Hepatocyte (in vitro differentiated cells): ENCODE measurements at places on chromosomes 4 and X. TPM values are rescaled to one million over a fixed set of nuclear protein-coding genes. Genes with fewer than 3 reads are reported as not detected.

SMIM43 gene
- 0.08 TPM in 1 of 2 replicates, not detected in the other for total RNA-seq

ASB12 gene
- total RNA-seq, result 0.68 TPM in 1 of 2 replicates, not detected in the other

ZCCHC12 gene
- 0.16 and 0.17 TPM in 2 replicates for total RNA-seq

GLOD5 gene
- total RNA-seq, result 2.4 TPM in 1 of 2 replicates, not detected in the other

NPY1R gene
- 5.7 and 9.0 TPM in 2 replicates for total RNA-seq

GPC4 gene
- 9.2 and 11.8 TPM in 2 replicates for total RNA-seq

CCKAR gene
- total RNA-seq, result 0.77 TPM in 1 of 2 replicates, not detected in the other

P2RY8 gene
- 0.07 TPM in 1 of 2 replicates, not detected in the other for total RNA-seq

- peak; percentile 92 for DNase-seq
Measured at GRCh38 chrX:71254092-71254963, at the start of gene ZMYM3. ZMYM3 (minus strand) TSS chrX:71254140; CDS start chrX:71253255, 885 bp downstream.

DNA sequence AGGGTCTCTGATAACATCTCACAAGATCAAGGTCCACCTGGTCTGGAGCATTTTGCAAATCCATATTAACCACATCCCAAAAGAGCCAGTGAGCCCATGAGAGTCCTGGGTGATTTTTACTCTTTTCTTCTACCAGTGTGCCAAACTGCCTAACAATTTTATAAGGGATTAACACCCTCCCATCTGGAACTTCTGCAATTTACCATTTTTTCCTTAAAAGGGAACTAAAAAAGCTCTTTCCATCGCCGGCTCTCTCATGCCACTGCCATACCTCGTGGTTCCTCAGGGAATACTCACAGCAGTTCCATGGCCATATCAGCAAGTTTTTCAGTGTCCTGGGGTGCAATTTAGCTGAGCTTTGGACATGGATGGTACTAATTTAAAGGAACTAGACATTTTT lies 55.7 kb downstream of the SEPSECS start:
- DNase-seq, result no peak

GRCh38 chrX:13028871-13029636 lies 15.4 kb downstream of the FAM9C start:
- peak; percentile 57 for DNase-seq

DNA sequence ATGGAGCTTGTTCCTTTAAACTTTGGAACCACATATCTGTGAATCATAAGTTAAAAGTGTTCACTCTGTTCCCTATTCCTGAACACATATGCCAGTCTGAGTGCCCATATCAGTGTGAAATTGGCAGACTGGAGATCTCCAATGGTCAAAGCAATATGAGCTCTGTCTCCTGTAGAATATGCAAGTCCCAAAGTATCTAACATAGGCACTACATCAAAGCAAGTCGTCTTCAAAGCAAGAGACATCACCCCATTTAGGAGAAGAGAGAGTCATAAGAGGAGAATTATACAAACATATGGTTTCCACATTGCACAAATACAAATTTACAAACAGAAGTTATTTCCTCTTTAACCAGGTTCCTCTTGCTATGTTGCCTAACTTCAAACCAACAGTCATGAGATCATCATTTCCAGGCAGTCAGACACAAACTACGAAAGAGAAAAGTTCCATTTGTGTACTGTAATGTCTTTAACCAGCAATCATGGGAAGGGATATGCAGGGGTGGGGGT lies 9.9 kb upstream of the GK start:
- no peak for DNase-seq

- DNase-seq, result no peak
Measured at GRCh38 chr4:60042231-60042652, 1157.9 kb upstream of the ADGRL3 start.

DNA sequence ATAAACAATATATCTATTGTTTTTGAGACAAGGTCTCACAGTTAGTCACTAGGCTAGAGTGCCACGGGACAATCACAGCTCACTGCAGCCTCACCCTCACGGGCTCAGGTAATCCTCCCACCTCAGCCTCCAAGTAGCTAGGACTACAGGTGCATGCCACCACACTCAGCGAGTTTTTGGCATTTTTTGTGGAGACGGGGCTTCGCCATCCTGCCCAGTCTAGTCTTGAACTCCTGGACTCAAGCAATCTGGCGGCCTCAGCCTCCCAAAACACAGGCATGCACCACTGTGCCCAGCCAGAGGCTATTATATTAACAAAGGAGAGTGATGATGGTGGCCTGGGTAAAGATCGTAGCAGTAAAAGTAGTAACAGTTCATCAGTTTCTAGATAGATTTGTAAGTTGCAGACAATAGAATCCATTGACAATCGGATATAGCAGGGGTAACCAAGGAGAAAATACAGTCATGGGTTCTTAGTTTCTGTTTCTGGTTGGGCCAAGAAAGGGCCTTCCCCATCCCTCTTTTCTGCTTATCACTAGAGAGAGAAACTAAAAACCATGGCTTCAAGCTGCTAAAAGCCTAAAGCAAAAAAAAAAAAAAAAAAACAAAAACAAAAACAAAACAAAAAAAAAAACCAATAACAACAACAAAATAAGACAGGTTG lies 60.6 kb downstream of the ANXA10 start:
- no peak for DNase-seq

GRCh38 chrX:139842326-139843185 lies 90.3 kb downstream of the ATP11C start:
- DNase-seq, result no peak

DNA sequence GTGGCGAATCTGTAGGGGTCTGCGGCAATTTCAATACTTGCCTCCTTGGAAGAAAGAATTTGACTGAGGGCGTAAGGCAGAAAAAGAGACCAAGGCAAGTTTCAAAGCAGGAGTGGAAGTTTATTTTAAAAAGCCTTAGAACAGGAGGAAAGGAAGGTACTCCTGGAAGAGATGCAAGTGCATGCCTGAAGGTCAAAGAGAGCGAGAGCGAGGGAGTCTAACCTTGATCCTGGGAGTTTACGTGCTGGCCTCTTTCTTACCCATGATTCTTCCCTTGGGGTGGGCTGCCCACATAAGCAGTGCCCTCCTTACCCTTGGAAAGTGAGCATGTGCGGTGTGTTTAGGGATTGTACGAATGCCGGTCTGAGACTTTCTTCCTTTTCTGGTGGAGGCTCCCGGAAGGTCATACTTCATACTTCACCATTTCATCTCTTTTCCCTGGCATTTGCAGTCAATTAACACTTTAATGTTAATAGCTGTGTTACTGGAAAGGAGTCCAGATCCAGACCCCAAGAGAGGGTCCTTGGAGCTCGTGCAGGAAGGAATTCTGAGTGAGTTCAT lies 40.0 kb downstream of the ARSD start:
- no peak for DNase-seq

GRCh38 chr4:2818351-2818939 lies 25.2 kb upstream of the ADD1 start:
- DNase-seq, result peak; percentile 42

DNA sequence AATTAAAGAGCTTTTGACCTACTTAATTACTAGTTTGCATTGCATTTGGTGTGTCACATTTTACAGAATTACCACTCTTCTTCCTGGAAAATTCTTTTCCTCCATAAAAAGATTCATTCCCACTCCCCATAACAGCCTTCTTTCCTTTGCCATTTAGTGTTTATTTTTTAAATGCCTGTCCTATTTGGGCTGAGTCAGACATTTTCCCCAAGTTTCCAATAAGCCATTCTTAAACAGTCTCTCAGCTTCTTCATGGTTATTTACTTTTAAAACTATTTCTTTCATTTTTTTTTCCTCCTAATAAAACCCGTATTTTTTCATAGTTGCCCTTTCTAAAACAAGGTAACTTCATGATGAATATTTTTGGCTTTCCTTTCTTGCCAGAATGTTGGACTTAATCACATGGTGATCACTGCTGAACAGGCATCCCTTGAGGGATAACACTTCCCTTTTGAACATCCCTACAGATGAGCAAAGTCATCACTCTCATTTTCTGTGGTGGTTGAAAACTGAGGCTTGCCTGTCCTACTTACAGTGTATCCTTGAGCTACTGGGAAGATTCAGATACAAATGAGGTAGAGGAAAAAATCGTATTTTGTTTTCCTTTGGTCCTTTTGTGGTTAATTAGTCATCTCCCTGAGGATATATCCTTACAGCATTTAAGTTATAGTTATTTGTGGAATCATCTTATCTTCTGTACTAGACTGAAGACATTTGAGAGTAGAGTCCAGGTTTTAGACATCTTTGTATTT lies 520.5 kb upstream of the NR3C2 start:
- no peak for DNase-seq

DNA sequence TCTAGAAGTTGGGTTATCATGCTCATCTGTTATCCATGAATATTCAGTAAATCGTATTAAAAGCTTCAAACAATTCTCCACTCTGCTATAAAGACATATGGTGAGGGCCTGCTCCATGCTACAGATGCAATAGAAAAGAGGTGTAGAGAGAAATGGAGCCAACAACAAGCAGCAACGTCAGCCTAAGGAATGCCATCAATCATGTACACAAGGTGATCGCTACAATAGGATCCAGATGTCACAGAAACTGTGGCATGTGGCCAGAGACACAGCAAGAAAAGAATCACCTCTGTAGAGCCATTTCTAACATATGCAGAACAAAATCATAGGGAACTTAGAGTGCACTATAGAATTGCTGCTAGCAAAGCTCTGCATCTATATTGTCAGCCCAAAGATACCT lies 1188.1 kb downstream of the PCDH7 start:
- DNase-seq, result no peak

- no peak for DNase-seq
Measured at GRCh38 chr4:122531038-122531437, 74.5 kb upstream of the IL2 start.

- DNase-seq, result no peak
Measured at GRCh38 chr4:40984051-40984450, 230.3 kb downstream of the APBB2 start.

DNA sequence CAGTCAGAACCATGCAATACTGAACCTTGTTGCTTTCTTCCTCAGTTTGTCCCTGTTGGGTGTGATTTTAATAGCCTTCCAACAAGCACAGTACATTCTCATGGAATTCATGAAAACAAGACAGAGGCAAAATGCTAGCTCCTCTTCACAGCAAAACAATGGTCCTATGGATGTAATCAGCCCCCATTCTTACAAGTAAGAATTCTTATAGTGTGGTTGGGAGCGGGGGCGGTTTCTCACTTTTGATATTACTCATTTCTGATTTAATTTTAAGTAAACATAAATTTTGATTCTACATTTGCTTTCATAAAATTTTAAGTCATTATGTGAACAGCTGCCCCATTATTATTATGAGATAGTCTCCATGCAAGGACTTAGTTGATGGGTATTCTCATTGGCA lies 80.8 kb upstream of the TLR2 start:
- DNase-seq, result no peak

DNA sequence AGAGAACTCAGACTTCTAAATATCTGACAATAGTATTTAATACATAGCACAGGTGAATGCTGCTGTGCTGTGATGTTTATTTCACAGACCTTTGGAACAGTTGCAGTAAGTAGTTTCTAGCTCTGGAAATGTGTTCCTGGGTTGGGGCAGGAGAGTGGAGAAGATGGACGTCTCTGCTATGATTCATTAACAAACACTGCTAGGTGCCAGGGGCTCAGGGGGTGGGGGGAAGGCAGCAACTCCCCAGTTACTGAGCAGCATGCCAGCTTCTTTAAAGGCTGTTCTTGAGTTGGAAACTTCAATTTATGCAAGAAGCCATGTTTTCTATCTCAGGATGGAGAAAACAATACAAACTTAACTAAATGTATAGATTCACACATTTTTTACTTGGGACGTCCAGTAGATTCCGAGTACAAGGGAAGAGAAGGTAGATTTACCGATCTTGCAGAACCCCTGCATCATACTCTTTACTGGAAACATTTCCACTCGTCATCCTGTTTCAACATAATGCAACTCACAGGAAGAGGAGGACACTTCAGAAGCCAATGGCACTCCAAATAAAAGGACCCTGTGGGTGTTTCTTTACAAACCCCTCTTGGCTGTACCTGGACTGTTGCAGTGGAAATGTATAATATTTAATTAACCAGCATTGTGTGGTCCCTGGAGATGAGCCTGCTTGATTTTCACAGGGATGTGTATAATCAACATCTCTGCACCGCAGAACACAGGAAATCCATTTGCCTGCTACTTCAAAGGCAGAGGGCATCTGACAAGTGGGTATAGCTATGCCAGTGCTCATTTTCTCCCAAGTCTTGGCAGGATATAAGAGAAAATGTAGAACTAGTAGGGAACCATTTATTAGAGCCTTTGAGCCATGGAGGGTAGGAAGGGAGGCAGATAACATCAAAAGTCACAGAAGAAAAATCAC lies 171.4 kb downstream of the SH3KBP1 start:
- no peak for DNase-seq

DNA sequence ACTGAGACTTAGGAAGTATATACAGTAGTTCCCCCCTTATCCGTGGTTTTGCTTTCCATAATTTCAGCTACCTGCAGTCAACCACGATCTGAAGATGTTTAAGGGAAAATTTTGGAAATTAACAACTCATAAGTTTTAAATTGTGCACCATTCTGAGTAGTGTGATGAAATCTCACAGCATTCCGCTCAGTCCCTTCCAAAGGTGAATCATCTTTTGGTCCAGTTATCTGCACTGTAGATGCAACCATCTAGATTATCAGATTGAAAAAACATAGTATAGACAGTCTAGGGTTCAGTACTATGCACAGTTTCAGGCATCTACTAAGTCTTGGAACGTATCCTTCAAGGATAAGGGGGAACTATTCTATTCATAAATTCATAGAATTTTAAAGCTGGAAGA lies 109.0 kb downstream of the ANXA3 start:
- no peak for DNase-seq

GRCh38 chrX:17829566-17829965 lies 31.5 kb downstream of the RAI2 start:
- no peak for DNase-seq

DNA sequence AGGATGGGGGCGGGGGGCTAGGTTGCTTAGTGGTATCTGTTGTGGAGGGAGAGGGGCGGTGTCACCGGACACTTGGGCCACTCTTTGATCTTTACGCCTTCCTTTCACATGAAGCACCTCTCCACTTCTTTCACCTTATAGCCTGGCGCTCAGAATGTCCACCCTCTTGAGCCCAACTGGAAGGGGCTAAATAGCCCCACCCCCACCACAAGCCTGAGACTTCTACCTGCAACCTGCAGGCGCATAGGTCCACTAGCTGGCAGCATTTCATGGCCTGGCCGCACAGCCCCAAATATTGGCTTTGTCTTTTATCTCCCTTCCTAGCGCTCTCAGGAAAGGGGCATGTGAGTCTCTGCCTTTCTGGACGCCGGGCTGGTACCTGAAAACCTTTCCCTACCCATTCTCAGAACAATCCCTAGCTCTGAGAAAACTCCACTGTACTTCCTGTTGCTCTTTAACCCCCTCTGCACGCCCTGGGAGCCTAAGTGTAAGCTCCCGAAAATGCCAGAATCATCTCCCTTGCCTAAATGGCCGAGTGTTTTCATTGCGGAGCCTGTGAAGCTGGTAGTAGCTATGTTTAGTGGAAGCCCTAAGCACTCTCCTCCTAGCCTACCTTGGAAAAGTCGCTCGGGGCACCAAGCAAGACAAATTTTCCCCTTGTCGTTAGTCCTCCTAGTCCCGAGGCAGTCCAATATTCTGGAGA lies 1.2 kb upstream of the TRPC5 start:
- peak; percentile 7 for DNase-seq

GRCh38 chr4:100372432-100372831 lies 145.4 kb downstream of the EMCN start:
- peak; percentile 11 for DNase-seq
